GM13976 (cell line): ENCODE measurements at places on chromosomes 3 and 15.

DNA sequence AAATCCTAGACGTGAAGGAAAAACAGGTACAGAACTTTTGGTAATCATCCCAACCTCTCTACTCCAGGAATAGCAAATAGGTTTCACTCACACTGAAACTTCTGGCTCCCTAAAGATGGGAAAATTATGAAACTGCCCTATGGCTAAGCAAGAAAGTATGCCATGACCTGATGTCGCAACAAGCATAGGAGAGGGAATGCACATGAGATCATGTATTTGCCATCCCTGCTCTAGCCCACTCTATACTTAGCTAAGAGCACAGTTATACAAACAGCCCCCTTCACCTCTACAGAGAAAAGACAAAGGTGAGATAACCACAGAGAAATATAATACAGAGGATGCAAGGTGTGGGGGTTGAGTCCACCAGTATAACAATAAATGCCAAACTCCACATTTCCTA, 102.7 kb downstream of the TBC1D5 start:
- no peak for DNase-seq

DNA sequence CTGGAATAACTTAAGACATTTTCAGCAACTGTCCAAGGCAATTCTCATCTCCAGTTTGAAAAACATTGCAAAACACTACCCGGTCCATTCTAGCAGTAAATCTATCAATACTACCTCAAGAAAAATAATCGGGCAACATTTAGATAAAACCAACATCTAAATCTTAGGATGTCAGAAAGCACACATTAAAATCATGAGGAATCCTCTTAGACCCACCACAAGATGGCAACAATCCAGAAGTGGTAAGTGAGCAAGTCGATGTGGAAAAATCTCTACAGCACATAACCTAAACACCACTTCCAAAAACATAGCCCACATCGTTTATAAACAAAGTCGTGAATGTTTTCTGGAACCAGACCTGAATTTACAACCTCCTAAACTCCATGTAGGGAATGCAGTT, 5.7 kb downstream of the PLCH1 start:
- no peak for DNase-seq

DNA sequence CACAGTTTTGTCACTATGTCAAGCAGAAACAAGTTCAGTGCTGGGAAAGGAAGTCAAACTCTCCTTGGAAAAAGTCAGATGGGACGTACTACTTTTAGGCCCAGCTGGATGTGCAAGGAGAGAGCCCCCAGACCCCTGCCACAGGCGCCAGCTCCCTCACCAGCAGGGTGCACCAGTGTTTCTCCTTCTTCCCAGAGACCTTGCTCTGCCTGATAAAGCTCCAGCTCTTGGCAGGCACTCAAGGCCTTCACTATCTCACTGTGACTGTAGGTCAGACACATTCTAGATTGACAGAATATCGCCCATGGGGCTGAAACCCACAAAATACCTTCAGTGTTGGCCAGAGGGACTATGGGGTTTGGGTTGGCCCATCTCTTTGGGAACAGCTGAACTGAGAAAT, 54.8 kb upstream of the CHRNB4 start:
- no peak for DNase-seq

GRCh38 chr3:166569589-166569988, 732.4 kb upstream of the BCHE start:
- DNase-seq: no peak

DNA sequence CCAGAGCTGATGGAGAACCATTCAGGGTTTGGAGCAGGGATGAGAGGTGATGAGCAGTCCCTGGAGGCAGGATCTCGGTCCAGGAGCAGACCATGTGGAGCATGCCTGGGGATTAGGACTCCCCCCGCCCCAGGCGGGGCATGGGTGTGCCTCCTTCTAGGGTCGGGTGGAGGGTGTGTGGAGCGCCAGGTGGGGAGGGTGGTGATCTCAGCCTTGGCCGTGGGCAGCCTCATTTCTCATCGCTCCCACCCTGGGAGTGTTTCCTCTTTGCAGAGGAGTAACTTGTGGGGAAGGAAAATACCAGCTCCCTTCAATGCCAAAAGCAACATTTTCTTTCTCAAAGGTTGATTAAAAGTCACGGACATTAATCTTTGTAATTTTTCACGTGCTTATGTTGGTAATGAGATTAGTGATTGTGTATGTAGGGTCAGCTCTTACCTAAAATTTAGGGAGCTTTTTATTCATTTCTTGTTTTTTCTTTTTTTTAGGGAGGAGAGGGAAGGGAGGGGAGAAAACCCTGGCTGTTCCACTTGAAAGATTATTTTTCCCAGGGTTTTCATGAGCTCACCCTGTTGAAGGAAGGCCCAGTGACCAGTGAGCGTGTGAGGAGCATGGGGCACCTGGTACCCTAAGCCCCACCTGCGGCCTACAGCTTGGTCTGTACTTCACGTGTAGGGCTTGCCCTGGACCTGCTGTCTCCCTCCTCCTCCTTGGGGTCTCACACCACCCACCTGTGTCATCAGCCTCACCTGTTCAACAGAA, 11.0 kb downstream of the FBLN2 start:
- no peak for DNase-seq

DNA sequence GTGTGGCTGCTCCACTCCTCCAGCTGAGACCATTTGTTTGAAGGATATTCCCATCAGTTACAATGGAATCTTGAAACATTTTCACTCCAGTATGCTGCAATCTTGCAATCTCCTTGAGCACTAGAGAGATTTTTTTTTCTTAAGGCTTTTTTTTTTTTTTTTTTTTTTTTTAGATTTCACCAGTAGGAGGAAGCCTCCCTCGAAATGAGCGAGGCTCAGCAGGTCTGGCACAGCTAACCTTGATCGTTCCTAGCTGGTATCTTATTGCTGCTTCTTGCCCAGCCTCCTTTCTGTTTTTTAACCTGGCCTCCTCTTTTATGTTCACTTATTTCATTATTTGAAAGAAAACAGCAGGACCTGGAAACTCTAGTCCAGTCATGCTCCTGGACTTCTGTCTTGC, 48.1 kb downstream of the RAP2B start:
- DNase-seq: no peak

GRCh38 chr15:58864602-58865424, 68.7 kb downstream of the SLTM start:
- DNase-seq: peak; percentile 44

DNA sequence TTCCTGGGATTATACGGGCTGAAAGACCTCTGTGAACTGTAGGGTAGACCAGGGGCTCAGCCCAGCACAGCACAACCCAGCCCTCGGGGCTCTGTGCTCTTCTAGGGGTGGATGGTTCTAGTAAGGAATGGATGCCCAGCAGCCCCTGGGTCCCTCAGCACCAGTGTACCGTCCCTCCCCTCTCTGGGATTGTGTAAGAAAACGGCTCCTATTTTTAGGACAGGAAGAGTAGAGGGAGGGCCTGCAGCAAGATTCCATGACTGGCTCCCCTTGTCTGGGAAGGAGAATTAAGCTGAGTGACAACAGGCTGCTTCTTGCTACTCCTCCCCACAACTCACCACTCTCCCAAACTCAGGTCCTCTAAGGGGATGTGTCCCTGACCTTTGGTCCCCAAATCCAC, 270.8 kb upstream of the TOPAZ1 start:
- no peak for DNase-seq

DNA sequence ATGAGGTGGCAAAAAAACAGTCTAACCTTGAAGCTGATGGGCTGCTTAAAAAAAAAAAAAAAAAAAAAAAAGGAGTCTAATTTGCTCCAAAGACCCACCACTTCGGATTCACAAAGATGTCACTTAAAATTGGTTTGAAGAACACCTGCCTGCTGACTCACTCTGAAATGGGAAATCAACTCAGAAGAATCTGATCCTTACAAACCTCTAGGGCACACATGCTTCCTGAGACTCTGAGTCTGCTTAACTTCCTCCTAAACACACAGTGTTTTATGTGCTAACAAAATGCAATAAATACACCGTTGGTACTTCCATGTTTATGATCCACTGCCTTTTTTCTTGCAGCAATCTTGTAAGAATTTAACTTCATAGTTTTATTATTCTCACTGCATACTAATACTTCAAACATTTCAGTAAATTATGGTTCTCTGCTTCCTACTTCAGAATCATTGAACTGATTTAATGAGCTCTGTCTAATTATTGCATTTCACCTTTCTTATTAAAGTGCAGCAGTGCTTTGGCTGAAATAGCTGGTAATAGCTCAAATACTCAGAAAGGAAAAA, 73.0 kb upstream of the FRMD4B start:
- no peak for DNase-seq

- peak; percentile 59 for DNase-seq
Observed at GRCh38 chr3:185280572-185281365, 26.9 kb upstream of the EHHADH start.

DNA sequence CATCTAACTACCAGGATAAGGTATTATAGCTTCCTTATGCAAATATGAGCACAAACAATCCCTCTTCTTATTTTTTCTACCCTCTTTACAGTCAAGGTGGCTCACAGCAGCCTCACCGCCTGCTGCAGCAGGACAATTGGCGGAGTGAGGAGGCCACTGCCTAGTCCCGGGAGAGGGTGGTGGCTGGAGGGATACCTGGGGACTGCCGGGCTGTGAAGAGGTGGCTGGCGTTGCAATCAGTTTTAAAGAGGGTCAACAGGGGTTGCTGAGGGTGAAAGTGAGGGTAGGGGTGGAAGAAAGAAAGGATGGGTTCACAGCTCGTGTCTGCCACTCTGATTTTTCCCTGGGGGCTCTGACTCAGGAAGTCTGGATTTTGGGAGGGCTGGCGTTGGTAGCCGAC, 105.1 kb upstream of the SLC6A6 start:
- DNase-seq: no peak

- DNase-seq: no peak
Observed at GRCh38 chr15:51401051-51401780, 59.8 kb downstream of the GLDN start.

DNA sequence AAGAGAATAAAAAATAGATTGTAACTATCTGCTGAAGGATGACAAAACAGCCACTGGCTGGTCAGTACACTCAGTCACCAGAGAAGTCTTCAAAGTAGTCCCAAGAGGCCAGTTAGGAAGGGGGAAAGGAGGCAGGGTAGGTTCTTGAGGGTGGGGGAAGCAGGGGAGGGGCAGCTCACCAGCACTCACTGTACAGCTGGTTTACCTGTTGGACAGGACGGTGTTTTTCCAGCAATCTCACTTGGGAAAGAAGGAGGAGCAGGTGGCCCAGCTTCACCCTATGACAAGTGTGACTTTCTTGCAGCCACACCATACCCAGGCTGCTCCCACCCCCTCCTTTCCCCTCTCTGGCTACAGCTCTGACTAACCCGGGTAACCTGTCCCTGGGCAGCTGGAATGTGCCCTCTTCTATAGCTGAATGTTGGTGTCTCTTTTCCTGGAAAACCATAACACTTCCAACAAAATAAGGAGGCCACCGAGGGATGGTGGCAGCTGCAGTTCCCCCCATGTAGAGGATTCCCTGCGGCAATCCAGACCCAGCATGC, 203.4 kb upstream of the NSMCE3 start:
- DNase-seq: no peak

GRCh38 chr3:21621181-21621651, 129.8 kb downstream of the ZNF385D start:
- DNase-seq: no peak

DNA sequence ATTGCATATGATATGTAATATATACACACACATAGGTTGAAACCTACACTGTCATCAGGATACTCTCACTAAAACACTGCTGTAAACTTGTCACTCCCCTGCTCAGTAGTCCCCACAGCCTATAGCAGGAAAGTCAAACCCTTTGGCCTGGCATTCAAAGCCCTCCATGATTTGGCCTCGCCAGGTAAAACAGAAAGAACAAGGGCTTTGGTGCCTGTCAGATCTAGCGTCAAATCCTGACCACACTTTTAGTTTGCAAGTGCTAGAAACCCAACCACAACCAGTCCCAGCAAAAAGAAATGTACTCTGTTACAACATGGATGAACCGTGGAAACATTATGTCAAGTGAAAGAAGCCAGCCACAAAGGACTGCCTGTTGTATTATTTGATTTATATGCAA, 11.4 kb downstream of the CRABP1 start:
- DNase-seq: no peak

- peak; percentile 74 for DNase-seq
Observed at GRCh38 chr3:15858547-15859506, 61.0 kb upstream of the ANKRD28 start.

DNA sequence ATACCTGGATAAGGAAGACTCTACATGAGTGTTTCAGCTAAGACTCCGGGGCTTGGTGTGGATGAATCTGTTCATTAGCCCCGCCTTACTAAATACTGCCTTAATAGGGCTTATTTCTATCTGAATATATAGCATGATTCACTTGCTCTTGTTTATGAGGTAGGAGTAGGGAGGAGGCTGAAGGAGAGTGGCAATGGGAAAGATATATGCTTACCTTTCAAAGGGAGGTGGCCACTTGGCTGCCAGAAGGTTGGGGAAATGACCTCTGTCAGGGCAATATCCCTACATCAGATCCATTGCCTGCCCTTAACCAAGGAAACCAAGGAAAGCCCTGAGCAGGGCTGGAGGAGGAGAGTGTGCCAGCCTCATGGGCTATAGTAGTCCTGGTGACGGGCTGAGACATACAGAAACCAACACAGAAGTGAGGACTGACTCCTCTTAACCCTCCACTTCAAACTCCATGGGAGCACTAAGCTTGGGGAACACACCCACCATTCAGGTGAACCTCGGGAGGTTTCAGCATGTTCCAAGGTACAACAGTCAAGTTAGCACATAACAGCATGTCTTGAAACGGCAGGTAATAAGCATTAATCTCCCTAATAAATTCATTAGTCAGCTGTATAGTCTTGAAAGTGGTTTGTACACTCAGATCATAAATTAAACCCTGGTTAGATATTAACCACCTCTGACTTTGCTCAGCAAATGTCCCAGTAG, 80.1 kb downstream of the EOMES start:
- DNase-seq: no peak

GRCh38 chr3:30501526-30501925, 104.9 kb upstream of the TGFBR2 start:
- no peak for DNase-seq

DNA sequence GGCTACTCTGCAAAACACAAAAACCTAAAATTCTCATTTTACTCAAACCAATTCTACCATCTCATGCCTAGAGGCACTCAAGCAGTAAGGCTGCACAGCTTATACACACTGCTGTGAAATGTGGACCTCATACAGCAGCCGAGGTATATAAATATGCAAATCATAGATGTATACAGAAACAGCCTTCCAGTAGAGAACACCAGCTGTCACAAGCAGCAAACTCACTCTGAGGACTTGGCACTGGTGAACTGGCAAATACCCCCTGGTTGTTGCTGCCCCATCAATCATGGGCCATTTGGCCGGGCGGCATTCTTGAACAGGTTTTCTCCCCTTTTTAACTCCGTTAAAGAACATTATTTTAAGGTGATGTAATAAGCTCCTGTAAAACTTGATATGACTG, 378.0 kb downstream of the LSAMP start:
- no peak for DNase-seq

GRCh38 chr3:9793161-9793781, 389 bp downstream of the ARPC4 start:
- DNase-seq: no peak

DNA sequence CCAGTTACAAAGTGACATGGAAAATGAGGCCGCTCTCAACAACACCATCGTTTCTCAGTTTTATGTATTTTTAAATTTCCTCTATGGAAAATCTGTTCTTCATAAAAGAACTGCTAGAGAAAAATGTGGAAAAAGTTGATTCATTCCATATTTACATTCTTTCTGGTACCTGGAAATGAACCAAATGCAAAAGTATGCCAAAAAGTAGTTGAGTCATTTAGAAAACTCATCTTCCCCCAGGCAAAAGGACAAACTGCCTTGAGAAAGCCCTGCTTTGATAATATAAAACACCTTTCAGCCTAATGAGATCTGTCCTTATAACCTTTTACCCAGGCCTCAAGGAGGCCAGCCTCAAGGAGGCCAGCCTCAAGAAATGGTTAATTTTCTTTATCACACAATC, 283.0 kb upstream of the VEPH1 start:
- DNase-seq: no peak
